Activated CD4-positive, alpha-beta T cell treated with anti-CD3 and anti-CD28 coated beads, Interleukin-2, amount 10 ng/mL, durations not matched to agents 24 days and 14 days (primary cell): ENCODE measurements at places on chromosomes 1 and 21. TPM values are rescaled to one million over a fixed set of nuclear protein-coding genes. Genes with fewer than 3 reads are reported as not detected.
A peak's percentile ranks its signal among the peaks of the same experiment; 100 is the strongest.

The ITLN2 gene
- not detected in 2 replicates for total RNA-seq

The FAM151A gene
- total RNA-seq, result not detected in 2 replicates

The SDF4 gene
- total RNA-seq, result 175 and 194 TPM in 2 replicates

The MAP10 gene
- total RNA-seq, result 2.6 and 2.7 TPM in 2 replicates

The RCAN1 gene
- total RNA-seq, result 15.7 and 17.6 TPM in 2 replicates

The SELENOF gene
- total RNA-seq, result 179 and 184 TPM in 2 replicates

- no peak for DNase-seq
- peaks cover 13% of the 10 kb centered on the region for H3K4me1 ChIP-seq
- H3K27me3 ChIP-seq, result peaks cover 9% of the 10 kb centered on the region
- no peak overlapping the region for H3K4me3 ChIP-seq
- H3K27ac ChIP-seq, result no peak overlapping the region
- H3K36me3 ChIP-seq, result no peaks in the 10 kb centered on the region
Measured at GRCh38 chr1:111732718-111733117, 6.5 kb downstream of the INKA2 start.

DNA sequence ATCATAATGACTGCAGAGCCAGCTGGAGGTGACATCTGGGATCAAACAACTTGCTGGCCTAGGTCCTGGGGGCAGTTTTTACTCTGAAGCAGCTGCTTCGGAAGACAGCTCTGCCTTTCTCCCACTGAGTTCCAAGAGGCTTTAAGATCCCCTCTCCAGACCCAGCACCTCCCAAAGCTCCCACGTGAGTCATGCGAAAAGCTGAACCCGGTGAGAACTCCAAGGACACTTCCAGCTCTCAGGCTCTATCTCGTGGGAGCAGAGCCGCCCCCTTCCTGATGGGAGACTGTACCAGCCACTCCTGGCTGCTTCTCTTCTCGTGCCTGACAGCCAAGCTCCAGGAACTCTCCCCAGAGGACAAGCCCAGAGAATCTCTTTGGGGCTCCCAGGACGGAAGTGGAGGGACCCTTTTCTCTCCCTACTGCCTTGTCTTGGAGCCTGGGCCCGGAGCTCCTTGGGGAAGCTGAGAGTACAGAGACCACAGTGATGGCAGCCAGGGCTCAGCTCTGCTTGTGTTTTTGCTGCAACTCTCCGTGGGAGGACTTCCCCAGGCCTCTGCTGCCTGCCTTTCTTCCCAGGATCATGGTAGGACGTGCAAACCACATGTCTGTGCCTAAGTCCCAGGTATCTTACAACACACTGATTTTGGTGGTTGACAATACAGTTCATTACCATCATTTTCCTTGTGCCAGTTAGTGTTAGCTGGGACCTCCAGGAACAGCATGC, 40.6 kb downstream of the STUM start:
- no peak overlapping the region for H3K27ac ChIP-seq
- no peak overlapping the region for H3K4me3 ChIP-seq
- DNase-seq, result no peak
- H3K4me1 ChIP-seq, result no peaks in the 10 kb centered on the region

DNA sequence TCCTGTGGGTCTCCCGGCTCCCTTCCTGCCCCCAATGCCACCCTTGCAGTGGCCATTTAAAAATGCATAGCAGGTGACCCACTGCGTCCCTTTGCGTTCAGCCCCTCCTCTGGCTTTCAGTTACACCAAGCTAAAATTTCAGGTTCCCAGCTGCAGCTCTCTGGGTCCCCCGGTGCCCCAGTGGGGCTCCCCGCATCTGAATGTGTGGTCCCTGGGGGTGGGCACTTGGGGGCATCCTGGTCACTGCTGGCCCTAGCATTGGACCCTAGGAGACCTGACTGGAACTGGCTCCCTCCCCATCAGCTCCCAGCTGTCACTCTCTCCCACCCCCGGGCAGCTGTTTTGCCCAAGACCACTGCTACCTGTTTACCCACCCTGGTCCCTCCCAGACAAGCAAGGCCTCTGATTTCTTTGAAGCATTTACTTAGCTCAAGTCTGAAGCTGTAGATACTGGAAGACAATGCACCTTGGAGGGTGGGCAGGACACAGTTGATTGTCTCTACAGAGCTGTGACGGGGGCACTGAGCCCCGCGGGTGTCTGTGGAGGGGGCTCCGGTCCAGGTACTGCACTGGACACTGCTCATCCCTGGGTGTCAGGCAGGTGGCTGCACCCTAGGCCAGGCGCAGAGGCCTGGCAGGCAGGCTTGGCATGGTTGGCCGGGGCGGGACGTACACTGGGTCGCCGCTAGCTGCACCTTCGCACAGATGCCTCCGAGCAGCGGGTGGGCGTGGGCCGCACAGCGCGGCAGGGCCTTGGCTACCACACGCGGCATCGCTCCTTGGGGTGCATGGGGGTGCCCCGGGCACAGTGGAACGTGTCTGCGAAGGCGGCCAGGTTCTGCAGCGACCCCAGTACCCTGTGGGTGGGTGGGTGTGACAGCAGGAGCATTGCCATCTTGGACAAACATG, 3.9 kb downstream of the PRXL2B start:
- DNase-seq, result no peak
- H3K27ac ChIP-seq, result no peak overlapping the region
- H3K4me3 ChIP-seq, result no peak overlapping the region
- peaks cover 2% of the 10 kb centered on the region for H3K4me1 ChIP-seq

- peaks cover 1% of the 10 kb centered on the region for H3K36me3 ChIP-seq
- H3K4me3 ChIP-seq, result no peak overlapping the region
- peaks cover 4% of the 10 kb centered on the region for H3K27me3 ChIP-seq
- peaks cover 19% of the 10 kb centered on the region for H3K4me1 ChIP-seq
- no peak for DNase-seq
- no peak overlapping the region for H3K27ac ChIP-seq
Measured at GRCh38 chr1:109543283-109543987, 3.8 kb downstream of the GPR61 start.

- H3K27ac ChIP-seq, result no peak overlapping the region
- peaks cover 3% of the 10 kb centered on the region for H3K4me1 ChIP-seq
- H3K4me3 ChIP-seq, result no peak overlapping the region
- no peak for DNase-seq
Measured at GRCh38 chr1:83766241-83766691, 232.7 kb downstream of the TTLL7 start.

- no peaks in the 10 kb centered on the region for H3K4me1 ChIP-seq
- no peak for DNase-seq
- H3K4me3 ChIP-seq, result no peak overlapping the region
- no peak overlapping the region for H3K27ac ChIP-seq
Measured at GRCh38 chr1:218472885-218473284, 127.7 kb downstream of the TGFB2 start.

- H3K27ac ChIP-seq, result no peak overlapping the region
- no peak overlapping the region for H3K4me3 ChIP-seq
- peaks cover 22% of the 10 kb centered on the region for H3K27me3 ChIP-seq
- H3K4me1 ChIP-seq, result no peaks in the 10 kb centered on the region
Measured at GRCh38 chr1:46793126-46793525, 5.7 kb upstream of the CYP4B1 start.

DNA sequence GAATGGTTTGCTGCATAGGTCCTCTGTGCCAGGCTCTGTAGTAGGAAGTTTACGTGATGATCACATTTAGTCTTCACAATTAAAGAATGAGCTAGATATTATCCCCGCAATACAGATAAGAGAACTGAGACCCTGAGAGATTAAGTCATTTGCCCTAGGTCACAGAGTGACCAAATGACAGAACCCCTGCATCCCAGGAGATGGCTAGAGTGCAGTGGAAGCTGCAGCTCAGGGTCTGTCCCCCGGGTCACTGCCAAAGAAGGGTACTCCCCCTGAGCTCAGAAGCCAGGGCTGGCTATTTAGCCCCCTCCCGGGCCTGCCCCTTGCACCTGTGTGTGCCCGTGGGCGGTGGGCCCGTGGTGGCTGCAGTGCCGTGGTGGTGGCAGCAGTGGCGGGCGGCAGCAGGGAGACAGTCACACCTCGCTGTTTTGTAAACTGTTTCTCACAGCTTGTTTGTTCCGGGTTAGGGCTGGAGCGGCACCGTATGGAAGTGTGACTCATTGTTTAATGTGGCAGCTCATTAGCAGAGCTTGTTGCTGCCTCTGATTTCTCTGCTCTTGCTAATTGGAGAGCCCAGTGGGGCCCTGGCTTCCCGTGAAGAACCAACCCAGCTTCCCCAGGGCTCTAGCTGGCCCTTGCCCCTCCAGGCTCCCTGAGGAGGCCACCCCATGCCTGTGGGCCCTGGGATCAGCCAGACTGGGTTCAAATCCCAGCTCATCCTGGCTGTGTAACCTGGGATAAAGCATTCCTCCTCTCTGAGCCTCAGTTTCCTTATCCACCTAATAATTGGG, 19.3 kb upstream of the FOXO6 start:
- H3K27me3 ChIP-seq, result peaks cover 19% of the 10 kb centered on the region
- H3K4me1 ChIP-seq, result peaks cover 9% of the 10 kb centered on the region
- H3K36me3 ChIP-seq, result no peaks in the 10 kb centered on the region

DNA sequence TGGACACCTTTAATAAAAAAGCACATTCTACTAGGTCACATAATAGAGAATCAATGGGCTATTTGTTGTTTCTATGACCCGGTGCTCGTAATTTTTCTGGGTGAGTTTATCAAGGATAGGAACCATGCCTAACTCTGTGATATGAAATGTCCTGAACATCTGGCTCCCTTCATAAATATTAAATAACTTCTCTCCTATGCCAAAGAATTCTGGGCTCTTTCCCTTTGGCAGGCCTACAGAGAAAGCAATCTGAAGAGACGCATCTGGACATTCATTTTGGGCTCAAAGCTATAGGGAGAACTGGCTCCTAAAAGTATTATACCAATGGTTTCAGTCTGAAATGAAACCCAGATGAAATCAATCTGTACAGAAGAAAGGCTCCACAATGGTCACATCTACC, 38.8 kb upstream of the ANGPTL7 start:
- H3K36me3 ChIP-seq, result peaks cover 24% of the 10 kb centered on the region
- H3K27ac ChIP-seq, result no peak overlapping the region
- H3K4me1 ChIP-seq, result no peaks in the 10 kb centered on the region
- H3K27me3 ChIP-seq, result no peaks in the 10 kb centered on the region

GRCh38 chr1:24639881-24640280, 3.2 kb upstream of the SRRM1 start:
- H3K4me1 ChIP-seq, result peaks cover 24% of the 10 kb centered on the region
- H3K36me3 ChIP-seq, result peaks cover 11% of the 10 kb centered on the region
- H3K27me3 ChIP-seq, result peaks cover 13% of the 10 kb centered on the region
- no peak overlapping the region for H3K4me3 ChIP-seq
- no peak for DNase-seq

DNA sequence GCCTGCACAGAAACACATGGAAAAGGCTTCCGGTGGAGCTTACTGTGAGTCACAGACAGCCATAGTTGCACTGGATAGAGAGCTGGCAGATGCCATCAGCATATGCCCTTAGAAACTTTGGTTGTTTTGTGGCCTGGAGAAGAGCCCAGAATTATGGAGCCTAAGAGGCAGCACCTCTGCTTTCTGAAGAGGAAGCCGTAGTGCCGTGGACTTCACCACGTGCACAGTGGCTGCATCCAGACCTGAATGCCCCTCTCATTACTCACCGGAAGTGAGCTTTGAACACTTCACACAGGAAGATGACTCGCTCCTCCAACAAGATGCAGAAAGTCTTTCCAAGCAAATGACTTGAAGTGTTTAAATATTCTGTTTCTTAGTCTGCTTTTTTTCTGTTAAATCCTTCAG, 28.4 kb downstream of the JUN start:
- peak overlapping the region; percentile 61 for H3K4me3 ChIP-seq
- no peaks in the 10 kb centered on the region for H3K36me3 ChIP-seq
- H3K27ac ChIP-seq, result peak overlapping the region; percentile 91
- peak; percentile 84 for DNase-seq

GRCh38 chr21:35438643-35439404, 389.7 kb upstream of the RUNX1 start:
- peak overlapping the region; percentile 25 for H3K4me3 ChIP-seq
- no peak overlapping the region for H3K27ac ChIP-seq
- peak; percentile 70 for DNase-seq

- no peak for DNase-seq
- H3K27me3 ChIP-seq, result peaks cover 11% of the 10 kb centered on the region
- H3K4me3 ChIP-seq, result no peak overlapping the region
- H3K36me3 ChIP-seq, result no peaks in the 10 kb centered on the region
- H3K27ac ChIP-seq, result no peak overlapping the region
Measured at GRCh38 chr1:205920861-205921569, 22.2 kb downstream of the SLC26A9 start.

GRCh38 chr1:181033128-181033798, 520 bp upstream of the MR1 start:
- H3K36me3 ChIP-seq, result peaks cover 8% of the 10 kb centered on the region
- H3K27ac ChIP-seq, result peak overlapping the region; percentile 97
- H3K4me3 ChIP-seq, result peak overlapping the region; percentile 96
- H3K27me3 ChIP-seq, result peaks cover 5% of the 10 kb centered on the region
- peak; percentile 77 for DNase-seq

- H3K4me3 ChIP-seq, result no peak overlapping the region
- H3K27ac ChIP-seq, result no peak overlapping the region
- H3K27me3 ChIP-seq, result no peaks in the 10 kb centered on the region
- H3K36me3 ChIP-seq, result no peaks in the 10 kb centered on the region
- no peak for DNase-seq
- no peaks in the 10 kb centered on the region for H3K4me1 ChIP-seq
Measured at GRCh38 chr1:2987773-2988172, 33.5 kb upstream of the ACTRT2 start.

GRCh38 chr1:195019385-195019784, 1588.9 kb downstream of the KCNT2 start:
- no peaks in the 10 kb centered on the region for H3K27me3 ChIP-seq
- no peak overlapping the region for H3K4me3 ChIP-seq
- no peaks in the 10 kb centered on the region for H3K4me1 ChIP-seq

GRCh38 chr1:26786437-26787380, 1.0 kb upstream of the PIGV start:
- peaks cover 21% of the 10 kb centered on the region for H3K36me3 ChIP-seq
- peak overlapping the region; percentile 100 for H3K27ac ChIP-seq
- H3K4me1 ChIP-seq, result peaks cover 67% of the 10 kb centered on the region
- H3K27me3 ChIP-seq, result no peaks in the 10 kb centered on the region
- peak overlapping the region; percentile 100 for H3K4me3 ChIP-seq
- DNase-seq, result peak; percentile 80

DNA sequence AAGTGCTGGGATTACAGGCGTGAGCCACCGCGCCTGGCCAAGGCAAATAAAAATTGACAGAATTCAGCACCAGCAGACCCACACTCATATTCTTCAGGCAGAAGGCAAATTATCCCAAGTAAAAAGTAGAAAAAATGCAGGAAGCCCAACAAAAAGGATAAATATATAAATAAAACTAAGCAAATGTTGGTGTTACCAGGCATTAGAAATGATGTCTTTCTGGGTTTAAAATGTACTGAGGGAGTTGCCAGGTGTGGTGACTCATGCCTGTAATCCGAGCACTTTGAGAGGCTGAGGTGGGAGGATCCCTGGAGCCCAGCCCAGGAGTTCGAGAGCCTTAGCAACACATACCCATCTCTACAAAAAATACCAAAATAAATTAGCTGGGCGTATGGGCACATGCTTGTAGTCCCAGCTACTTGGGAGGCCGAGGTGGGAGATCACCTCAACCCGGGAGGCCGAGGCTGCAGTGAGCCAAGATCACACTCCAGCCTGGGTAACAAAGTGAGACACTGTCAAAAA, 6.3 kb downstream of the INTS11 start:
- H3K27me3 ChIP-seq, result no peaks in the 10 kb centered on the region
- H3K36me3 ChIP-seq, result peaks cover 48% of the 10 kb centered on the region
- no peak overlapping the region for H3K27ac ChIP-seq

- H3K36me3 ChIP-seq, result peaks cover 72% of the 10 kb centered on the region
- no peak for DNase-seq
- H3K4me3 ChIP-seq, result no peak overlapping the region
- H3K27me3 ChIP-seq, result no peaks in the 10 kb centered on the region
Measured at GRCh38 chr21:34836103-34836932, 167.5 kb downstream of the CLIC6 start.
